T-helper 17 cell (primary cell): ENCODE measurements at places on chromosomes 1 and 21. TPM values are rescaled to one million over a fixed set of nuclear protein-coding genes. Genes with fewer than 3 reads are reported as not detected.

The PRAMEF17 gene
- total RNA-seq: not detected

The PTAFR gene
- 2.4 TPM for total RNA-seq

The TLCD4 gene
- 0.25 TPM for total RNA-seq

The CSMD2 gene
- not detected for total RNA-seq

The AVPR1B gene
- not detected for total RNA-seq
